Left colon (tissue), 2 donors: ENCODE measurements at places on chromosomes 6 and 20. TPM values are rescaled to one million over a fixed set of nuclear protein-coding genes. Genes with fewer than 3 reads are reported as not detected.
A peak's percentile ranks its signal among the peaks of the same experiment; 100 is the strongest.

DNA sequence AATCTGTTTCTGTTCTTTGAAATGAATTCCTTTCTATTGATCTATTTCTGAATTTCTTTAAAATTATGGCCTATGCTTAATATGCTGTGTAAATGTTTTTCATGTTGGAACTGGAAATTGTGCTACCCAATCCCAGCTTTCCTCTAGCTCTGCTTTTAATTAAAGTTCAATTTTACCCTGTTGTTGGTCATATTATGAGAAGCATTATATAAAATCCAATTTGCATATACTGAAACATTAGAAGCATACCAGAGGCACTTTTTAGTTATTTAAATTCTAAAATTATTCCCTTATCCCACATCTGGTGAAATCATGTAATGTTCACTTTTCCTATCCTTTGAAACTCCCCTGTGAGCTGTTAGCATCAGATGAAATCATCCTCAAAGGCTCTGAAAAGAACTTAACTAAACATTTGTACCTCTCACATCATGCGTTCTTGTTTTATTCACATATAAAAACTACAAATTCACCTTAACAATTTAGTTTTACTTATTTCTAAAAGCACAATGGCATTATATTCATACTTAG lies 160.6 kb upstream of the COL21A1 start:
- no peak for DNase-seq

DNA sequence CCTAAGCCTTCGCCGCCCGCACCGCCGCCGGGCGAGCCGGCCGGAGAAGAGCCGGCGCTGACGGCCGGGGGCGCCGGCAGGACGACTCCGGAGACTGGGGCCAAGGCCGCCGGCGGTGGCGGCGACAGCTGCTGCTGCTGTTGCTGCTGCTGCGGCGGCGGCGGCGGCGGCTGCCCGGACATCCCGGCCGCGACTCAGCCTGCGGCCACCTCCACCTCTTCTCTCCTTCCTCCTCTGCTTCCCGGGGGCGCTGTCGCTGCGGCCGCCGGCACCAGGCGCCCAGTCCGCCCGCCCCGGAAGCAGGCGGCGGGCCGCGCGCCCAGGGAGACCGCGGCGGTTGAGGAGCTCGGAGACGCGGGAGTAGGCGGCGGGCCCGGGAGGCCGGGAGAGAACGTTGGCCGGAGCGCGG lies 307 bp downstream of the RANBP9 start:
- peak; percentile 79 for DNase-seq

GRCh38 chr6:96015518-96016333 lies at the start of gene FUT9:
Gene FUT9 (plus strand): TSS chr6:96015974. CDS start chr6:96203156, 187,182 bp downstream.
- no peak for DNase-seq

DNA sequence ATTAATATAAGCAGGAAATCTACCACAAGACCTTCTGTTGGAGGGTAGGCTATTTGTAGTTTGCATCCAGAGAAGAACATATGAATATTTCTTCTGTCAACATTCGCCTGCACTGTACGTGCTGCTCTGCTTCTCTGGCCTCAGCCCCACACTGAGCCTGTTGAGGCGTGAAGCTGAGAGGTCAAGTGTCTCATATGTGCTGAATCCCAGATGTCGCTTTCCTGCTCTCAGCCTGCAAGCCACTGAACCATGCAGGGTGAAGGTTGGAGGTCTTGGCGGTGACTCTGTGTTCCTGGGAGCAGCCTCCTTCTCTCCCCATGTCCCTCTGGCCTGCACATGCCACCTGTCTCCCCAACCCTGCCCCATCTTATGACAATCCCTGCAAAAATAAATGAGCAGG lies 83.6 kb downstream of the TMEM170B start:
- no peak for DNase-seq

- DNase-seq = no peak
These were observed 26.2 kb downstream of the PLEKHG1 start for GRCh38 chr6:150625927-150626326.

- DNase-seq = peak; percentile 68
These were observed 65.4 kb upstream of the RIN2 start for GRCh38 chr20:19692685-19693119.

GRCh38 chr6:15313367-15313766 lies 67.5 kb downstream of the JARID2 start:
- DNase-seq = no peak

HEY2 gene
- total RNA-seq = 1.3 TPM
